Stimulated activated CD4-positive, alpha-beta T cell treated with anti-CD3 and anti-CD28 coated beads, Interleukin-15, amount 100 ng/mL, for 24 hours (primary cell): ENCODE measurements at places on chromosomes 2 and 18.

DNA sequence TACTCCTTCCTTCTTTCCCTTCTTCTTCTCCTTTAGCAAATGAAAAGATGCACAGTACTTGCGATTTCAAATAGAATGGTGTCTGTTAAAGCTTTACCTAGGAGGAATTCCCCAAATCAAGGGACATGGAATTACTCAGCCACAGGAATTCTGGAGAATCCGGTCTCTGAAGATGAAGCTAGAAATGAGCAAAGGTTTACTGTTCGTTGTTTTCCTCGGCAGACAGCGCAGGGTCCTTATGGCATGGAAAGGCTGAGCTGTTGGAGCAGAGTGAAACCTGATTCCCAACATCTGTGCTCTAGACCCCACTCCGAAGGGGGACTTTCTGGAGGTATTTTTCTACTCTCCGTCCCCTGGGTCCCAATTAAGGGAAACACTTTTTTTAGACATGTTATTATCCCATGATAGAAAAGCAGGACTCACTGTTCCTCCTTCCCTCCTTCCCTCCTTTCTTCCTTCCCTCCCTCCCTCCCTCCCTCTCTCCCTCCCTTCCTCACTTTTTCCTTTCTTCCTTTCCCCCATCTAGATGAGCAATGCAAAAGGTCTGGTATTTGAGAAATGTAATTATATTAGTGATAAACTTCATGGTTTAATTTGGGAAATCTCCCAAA, 47.1 kb downstream of the CDCA7 start:
- DNase-seq, result no peak

DNA sequence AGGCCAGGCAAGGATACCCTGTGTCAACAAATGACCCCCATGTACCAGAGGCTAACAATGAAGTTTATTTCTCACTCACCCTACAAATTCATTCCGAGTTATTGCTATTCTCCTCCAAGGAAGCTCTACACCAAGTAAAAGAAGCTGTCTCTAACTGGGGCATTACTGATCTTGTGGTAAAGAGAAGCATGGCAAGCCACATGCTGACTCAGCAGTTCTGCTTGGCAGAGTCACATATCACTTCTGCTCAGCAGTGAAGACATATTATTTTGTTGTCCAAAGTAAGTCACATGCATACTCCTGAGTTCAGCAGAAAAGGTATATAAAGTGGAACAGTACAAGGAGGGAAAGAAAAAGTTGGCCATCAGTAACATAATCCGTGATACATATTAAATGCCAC, 315.8 kb downstream of the GULP1 start:
- peak; percentile 1 for DNase-seq

GRCh38 chr2:157259386-157259785, 1.9 kb downstream of the GALNT5 start:
- DNase-seq, result no peak

DNA sequence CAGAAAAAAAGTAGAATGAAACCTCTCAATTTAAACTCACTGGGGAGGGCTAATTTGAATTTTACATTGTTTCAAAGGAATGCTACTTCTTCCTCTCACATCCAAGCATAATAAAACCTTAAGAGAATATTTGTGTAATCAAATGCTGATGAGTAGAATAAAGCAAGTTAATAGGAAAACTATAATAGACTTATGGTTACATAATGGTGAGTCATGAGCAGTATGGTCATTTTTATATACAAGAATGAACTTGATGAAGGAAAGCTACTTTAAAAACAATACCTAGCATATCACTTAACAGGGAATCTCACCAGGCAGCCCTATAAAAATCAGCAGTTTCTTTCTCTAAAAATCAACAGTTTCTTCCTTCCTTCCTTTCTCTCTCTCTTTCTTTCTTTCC, 80.3 kb downstream of the VSNL1 start:
- no peak for DNase-seq

GRCh38 chr2:121136323-121136722, 148.7 kb downstream of the TFCP2L1 start:
- DNase-seq, result no peak

- DNase-seq, result no peak
Measured at GRCh38 chr2:57177176-57177575, 869.4 kb upstream of the VRK2 start.

GRCh38 chr2:20599001-20599600, 51.8 kb downstream of the HS1BP3 start:
- no peak for DNase-seq

- no peak for DNase-seq
Measured at GRCh38 chr2:111057721-111058120, 63.0 kb upstream of the BCL2L11 start.

- peak; percentile 98 for DNase-seq
Measured at GRCh38 chr2:200525882-200526651, at the start of gene SGO2. TSS of gene SGO2 (plus strand) at chr2:200526207. CDS start at chr2:200532976, 6,769 bp downstream.

- no peak for DNase-seq
Measured at GRCh38 chr2:168006498-168006897, 240.9 kb downstream of the STK39 start.

- no peak for DNase-seq
Measured at GRCh38 chr2:26054598-26055348, 20.9 kb downstream of the RAB10 start.

DNA sequence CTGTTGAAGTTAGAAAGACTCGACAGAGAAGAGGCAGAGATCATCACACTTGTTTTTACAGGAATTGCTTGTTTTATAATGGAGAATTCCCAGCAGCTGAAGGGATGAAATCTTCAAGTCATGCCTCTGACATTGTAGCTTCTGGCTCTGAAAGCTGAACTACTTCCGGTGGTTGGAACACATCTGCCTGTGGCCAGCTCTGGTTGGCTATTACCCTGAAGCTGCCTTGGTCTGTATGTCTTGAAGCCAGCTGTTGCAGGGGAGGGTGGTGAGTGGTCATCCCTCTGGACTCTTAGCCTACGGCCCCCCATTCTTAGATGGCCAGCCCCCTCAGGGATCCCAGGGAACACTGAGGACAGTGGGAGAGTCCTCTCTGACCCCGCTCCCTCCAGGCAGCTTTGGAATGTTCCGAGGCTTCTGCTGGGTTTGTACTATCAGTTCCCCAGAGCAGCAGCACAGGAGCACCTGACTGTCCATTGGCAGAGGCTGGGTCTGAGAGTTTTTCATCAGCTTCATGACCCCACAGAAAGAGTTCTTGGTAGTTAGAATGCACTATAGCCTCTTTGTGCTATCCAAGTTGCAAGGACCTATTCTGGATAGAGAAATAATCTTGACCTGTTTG, 87.4 kb upstream of the CAPN13 start:
- no peak for DNase-seq

DNA sequence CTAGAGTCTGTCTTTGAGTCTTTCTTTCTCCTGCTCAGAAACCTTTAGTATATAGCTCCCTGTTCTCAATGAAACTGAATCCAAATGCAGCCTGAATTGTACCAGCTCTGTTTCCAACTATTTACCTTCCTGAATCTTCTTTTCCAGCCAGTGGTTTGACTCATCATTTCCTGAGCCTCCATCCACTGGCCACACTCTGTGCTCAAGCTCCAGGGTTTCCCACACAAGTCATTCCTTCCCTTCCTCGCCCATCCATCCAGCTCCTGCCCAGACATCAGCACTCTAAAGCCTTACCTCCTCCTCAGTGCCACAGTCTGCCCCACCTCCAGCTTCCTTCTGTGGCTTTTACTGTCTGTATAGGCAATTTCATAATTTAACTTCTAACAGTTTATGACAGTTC, 233.6 kb upstream of the RASGRP3 start:
- DNase-seq, result no peak

GRCh38 chr2:3142210-3142609, 235.4 kb downstream of the EIPR1 start:
- no peak for DNase-seq

- DNase-seq, result no peak
Measured at GRCh38 chr2:11679016-11679415, 9.0 kb upstream of the NTSR2 start.

- no peak for DNase-seq
Measured at GRCh38 chr2:135546436-135546835, 15.2 kb downstream of the R3HDM1 start.

GRCh38 chr2:68412127-68412819, 47.2 kb downstream of the PLEK start:
- no peak for DNase-seq

GRCh38 chr2:146950361-146950760, 894.5 kb upstream of the ACVR2A start:
- no peak for DNase-seq

DNA sequence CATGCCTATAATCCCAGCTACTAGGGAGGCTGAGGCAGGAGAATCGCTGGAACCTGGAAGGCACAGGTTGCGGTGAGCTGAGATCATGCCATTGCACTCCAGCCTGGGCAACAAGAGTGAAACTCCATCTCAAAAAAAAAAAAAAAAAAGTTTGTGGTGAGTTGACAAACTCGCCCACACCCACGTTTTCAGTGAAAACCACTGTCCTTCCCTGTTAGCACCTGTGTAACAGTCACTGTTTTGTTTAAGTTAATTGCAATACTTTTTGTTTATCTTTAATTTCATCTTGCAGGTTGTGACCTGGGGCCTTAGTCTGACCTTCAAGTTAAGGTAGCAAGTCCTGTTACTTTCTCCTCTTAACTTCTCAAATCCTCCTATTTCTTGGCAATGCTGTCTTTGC, 65.5 kb upstream of the SKOR2 start:
- DNase-seq, result no peak

GRCh38 chr2:227182765-227183164, 18.3 kb downstream of the COL4A3 start:
- no peak for DNase-seq

DNA sequence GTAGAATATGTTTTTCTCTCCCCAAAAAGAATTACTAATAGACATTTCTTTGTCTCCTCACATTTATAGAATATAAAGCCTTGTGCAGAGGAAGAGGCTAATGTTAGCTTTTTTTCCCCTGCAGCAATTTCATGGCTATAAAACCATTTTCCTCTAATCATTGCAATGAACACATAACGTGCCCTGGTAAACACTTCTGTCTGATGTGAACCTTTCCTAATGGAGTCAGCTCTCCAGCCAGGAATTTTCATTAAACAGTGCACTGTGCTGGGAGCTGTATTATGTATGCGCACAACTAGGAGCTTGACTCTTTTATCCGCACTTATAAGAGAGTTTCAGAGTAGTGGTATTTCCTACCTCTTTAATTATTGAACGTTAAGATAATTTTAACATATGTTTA, 63.9 kb upstream of the SPATS2L start:
- no peak for DNase-seq

DNA sequence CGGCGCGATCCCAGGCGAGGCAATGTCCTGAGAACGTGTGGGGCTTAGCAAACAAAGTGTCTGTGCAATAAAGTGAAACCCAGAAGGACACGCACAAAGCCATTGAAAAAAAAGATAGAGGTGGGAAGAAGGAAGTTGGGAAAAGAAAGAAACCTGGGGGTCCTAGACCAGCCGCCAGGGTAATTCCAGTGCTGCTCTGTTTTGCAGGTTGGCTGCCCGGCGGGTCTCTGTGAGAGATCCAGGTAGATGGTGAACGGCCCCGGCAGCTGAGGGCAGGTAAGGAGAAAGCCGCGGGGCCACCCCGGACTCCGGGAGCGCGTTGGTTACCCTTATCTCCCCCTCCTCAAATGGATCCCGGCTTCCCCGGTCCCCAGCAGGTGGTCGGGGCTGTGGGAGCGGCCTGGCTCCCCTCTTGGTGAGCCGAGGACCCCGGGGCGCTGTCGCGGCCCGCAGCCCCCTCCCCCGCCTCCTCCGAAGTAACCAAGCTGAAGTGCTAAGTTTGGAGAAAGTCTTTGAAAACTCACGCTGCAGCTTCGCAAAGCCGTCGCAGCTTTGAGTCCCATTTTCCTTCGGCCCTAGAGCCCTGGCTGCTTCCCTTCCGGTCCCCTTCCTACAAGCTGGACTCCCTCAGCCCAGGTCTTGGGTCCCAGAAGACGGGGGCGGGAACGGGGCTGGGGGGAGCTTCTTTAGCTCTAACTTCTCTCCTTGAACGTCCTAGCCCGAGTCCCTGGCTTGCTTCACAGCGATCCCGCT, 588 bp downstream of the OTX1 start:
- peak; percentile 26 for DNase-seq

DNA sequence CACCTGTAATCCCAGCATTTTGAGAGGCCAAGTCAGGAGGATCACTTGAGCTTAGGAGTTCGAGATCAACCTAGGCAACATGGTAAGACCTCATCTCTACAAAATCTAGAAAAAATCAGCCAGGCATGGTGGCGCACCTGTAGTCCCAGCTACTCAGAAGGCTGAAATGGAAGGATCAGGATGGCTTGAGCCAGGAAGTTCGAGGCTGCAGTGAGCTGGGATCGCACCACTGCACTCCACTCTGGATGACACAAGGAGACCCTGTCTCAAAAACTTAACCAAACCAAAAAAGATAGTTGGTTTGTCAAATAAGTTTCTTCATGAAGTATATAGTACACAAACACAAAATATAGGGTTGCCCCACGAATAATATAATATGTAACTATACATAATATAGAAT, 197.6 kb downstream of the DPP4 start:
- no peak for DNase-seq

DNA sequence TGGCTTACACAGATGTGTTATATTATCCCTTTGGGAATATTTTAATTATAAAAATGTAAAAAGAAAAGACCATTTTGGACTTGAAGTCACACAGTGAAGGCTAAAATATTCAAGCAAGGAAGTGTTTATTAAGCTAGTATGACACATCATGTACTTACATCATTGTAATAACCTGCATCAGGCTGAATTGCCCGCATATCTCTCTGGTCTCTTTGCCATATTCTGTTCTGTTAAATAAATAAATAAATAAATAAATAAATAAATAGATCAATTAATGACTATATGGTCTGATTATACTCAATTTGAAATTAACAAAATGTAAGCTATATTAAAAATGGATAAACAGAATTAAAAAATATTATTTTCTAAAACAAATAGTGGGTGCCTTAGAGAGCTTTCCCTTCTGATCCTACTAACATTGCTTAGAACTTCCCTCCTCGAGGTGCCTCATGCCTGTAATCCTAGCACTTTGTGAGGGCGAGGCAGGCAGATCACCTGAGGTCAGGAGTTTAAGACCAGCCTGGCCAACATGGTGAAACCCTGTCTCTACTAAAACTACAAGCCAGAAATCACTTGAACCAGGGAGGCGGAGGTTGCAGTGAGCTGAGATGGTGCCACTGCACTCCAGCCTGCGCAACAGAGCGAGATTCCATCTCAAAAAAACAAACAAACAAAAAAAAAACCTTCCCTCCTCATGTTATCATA, 42.0 kb downstream of the WDR33 start:
- no peak for DNase-seq

GRCh38 chr2:203705178-203705577, 1.3 kb upstream of the CD28 start:
- DNase-seq, result peak; percentile 52

DNA sequence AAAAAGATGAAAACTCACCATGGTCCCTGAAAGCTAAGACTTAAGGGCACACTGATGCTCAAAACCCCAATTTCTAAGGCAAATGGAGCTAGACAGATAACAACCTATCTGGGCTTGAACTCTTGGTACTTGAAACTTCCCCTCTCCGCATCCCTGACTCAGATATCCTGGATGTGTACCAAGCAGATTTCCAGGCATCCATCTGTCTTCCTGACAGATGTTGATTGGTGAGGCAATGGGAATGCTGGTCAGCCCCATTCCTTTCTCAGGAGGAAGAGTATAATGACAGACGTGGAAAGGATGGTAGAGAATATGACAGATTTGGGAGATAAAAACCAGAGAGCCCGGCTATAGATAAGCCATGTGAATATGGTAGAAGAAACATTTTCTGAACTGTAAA, 69.2 kb downstream of the ADD2 start:
- DNase-seq, result no peak
